GM18507 (cell line): ENCODE measurements at places on chromosomes 1 and 21.

- no peak for DNase-seq
Measured at GRCh38 chr1:160868141-160868540, 5.5 kb upstream of the CD244 start.

- DNase-seq: no peak
Measured at GRCh38 chr1:211559222-211560010, 19.5 kb downstream of the SLC30A1 start.

DNA sequence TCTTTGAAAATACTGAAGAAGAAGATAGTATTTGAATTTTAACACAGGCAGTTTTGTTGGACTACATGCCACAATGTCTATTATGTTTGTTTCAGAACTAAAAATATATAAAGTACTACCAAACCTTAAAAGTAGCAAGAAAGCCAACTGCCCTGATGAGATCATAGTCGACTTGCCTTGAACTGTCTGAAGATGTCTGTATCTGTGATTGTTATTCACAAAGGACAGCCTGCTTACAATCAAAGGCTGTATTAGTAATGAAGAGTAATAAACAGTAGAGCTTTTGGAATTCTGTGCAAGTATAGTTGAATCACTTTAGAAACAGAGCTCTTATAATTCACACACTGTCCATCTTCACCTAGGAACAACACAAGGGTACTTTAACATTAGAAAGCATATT lies 228.3 kb downstream of the NCAM2 start:
- no peak for DNase-seq

DNA sequence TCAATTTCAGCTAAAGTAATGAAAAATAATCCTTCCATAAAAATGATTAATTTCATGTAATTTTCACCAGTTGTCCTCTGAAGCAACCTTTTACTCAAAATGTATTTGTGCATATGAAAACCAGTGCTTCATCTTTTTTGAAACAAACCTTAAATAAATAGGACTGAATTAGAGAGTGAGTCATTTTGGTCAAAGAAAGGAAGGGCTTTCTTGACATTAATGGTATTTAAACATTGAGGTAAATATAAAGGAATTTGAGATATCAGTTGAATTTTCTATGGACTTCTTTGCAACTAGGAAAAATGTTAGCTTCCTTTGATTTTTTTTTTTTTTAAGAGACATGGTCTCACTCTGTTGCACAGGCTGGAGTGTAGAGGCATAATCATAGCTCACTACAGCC lies 38.7 kb downstream of the SNX7 start:
- DNase-seq: no peak

- DNase-seq: no peak
Measured at GRCh38 chr1:41045740-41046139, 24.2 kb upstream of the SLFNL1 start.

- no peak for DNase-seq
Measured at GRCh38 chr1:51622455-51622913, 5.6 kb downstream of the OSBPL9 start.

DNA sequence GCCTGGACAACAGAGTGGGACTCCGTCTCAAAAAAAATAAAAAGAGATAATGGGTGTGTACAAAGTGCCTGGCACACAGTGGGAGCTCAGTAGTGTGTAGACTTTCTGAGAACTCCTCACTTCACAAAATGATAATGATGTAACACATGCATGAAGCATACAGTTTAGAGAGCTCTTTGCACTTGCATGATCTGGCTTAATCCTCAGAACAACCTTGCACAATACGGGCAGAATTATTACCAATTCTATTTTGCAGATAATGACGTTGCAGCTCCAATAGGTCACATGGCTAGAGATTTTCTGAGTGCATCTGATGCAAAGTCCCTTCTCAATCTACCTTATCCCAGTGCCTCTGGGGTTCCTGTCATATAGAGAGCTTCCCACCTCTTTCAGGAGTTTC lies 71.4 kb downstream of the CD247 start:
- no peak for DNase-seq

DNA sequence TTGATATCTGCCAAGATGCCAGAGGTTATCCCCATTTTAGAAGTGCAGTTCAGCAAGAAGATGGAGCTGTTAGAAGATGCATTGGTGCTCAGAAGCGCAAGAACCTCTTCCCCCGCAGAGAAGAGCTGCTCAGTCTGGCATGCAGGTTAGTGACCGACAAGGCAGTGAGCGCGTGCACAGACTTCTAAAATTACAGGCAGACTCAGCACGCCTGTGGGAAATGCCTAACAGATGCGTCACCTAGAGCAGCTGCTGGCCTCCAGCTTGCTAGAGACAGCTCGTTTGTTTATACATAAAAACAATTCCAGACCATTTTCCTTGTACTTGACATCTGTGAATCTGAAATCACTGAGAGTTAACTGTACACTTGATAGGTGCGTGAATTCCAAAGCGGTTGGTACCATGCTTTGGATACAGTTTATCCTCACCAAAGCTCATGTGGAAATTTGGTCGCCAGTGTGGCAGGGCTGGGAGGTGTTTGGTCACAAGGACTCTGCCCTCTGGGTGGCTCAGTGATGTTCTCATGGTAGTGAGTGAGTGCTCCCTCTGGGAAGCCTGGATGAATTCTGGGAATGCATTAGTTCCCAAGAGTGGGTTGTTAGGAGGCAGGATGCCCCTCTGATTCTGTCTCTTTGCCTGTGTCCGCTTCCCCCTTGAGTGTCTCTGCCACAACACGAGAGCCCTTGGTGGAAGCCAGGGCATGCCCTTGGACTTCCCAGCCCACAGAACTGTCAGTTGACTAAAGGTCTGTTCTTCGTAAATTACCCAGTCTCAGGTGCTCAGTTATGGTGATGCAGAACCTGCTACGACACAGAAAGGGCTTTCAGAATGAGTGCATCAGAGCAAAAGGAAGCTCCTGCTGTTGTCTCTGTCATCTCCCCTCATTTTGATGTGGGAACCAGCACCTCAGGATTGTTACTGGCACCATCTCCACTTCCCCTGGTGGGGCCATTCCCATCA lies 24.4 kb downstream of the SNAP47 start:
- DNase-seq: no peak

DNA sequence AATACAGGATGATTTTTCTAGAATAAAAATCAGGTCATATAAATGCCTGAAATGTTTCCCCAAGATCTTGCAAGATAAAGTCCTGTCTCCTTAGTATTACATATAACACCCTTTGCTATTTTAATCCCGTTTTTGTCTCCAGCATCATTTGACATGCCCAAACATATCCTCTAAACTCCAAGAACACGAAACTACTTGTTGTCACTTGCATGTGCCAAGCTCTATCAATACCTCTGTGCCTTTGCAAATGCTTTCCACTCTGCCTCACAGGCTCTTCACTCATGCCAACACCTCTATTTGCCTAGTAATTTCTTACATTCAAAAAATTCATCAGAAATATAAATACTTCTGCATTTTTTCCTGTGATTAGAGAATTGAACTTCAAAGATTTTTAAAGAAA lies 37.9 kb downstream of the LRRIQ3 start:
- DNase-seq: no peak

DNA sequence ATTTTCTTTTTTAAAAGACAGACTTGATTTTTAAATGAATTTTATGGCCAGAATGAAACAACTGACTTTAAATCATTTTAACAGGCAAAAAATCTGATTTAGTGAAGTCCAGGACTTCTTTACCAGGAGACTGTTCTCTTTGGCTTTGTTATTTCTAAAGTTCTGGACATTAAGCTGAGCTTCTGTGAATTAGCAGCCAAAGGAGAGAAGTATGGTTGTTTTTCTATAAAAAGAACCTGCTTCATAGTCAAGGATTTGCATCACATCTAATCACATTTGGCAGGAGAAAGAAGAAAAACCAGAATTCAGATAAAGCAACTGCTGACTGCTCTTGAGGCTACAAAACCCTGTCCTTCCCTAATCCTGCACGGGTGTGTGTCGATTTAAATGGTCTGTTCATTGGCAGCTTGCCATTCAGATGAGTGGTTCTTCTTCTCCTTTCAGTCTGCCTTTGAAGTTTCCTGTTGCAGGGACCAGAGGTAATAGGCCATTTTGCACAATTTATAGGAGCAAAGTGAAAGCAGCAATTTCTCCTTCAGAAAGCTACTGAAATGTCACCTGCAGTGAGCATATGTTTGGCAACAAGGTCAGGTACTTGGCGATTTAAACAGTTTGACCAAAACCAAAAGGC lies 215.4 kb downstream of the OLFM3 start:
- no peak for DNase-seq

- no peak for DNase-seq
Measured at GRCh38 chr1:18001725-18002124, 105.9 kb upstream of the IGSF21 start.

- DNase-seq: peak; percentile 42
Measured at GRCh38 chr1:225962440-225962975, 21.5 kb upstream of the LEFTY2 start.

DNA sequence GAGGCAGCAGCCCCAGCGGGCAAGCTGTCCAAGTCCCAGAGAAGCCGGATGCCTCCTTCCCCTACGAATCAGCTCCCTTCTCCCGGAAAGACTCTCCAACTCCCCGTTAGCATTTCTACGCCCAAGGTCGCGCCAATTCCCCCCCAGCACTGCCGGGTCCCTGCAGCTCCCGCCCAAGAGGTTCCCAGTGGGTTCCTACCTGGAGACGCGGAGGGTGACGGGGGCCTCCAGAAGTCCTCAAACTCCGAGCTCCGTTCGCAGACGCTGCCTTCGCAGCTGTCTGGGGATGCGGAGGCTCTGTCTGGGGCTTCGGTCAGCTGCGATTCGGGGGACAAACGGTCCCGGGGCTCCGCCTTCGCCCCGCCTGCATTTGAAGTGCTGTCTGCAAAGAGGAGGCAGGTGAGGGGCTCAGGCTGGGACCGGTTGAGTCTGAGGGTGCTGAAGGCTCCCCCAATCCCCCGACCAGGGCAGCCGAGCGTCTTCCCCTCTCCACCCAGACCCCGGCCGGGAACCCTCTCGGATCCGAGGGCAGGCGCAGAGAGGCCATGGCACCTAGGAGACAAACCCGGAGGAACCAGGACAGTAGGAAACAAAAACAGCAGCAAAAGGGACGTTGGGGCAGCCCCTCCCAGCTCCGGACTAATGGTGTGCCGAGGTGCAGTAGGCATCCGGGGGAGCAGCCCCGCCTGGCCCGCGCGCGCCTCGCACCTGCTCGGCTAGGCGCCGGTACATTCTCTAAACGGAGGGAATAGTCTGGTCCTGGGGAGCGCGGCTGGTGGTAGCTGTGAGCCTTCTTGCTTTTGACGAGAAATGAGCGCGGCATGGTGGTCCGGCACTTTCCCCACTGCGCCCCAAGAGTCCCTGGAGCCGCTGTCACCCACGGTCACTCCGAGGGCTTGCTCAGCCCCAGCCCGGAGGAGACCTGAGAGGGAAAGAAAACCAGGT lies 3.8 kb downstream of the GFI1 start:
- no peak for DNase-seq

- DNase-seq: no peak
Measured at GRCh38 chr1:97078872-97079271, 357.3 kb downstream of the PTBP2 start.

DNA sequence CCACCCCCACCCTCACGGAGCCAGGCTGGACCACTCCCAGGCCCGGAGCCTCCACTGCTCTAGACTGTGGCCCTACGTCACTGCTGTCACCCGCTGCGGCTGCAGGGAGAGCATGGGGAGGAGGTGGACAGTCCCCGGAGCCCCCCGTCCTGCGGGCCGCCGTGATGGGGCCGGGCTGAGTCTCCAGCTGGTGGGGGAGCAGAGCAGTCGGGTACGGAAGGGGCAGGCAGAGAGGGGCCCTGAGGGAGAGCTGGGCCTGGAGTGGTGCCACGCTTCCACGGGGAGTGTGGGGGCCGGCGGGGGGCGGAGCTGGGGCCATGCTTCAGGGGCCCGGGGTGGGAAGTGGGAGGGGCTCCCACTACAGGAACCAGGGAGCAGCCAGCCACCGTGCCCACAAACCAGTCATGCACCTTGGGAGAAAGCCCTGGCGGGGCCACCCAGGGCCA lies 98.9 kb upstream of the KCNK1 start:
- DNase-seq: no peak

DNA sequence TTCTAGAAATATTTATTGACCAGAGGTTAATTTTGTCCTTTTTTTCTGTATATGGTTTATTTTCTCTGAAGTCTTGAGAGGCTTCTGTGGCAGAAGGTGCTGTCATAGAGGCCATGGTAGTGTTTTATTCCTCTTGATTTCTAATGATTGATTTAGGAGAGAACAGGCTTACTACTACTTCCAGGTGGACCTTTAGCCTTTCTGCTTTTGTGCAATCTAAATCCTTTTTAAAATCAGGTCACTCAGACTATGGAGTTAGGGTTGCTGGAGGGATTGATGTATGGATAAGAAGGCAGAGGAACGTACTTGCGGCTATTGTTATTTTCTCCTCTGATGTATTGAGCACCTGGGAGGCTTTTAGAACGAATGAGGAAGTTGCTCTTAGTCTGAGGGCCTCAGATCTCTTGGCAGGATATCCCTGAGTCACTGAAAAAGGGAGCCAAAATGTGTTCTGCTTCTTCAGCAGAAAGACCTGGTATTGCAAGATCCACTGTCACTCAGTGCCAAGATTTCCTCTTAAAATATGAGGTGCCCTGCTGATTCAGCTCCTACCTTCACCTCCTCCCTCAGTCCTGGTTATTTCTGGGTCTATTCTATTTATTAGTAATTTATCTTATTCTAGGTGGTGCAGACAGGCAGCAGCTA lies 277.4 kb downstream of the ZNF648 start:
- DNase-seq: no peak

GRCh38 chr1:206558794-206559671 lies 51.7 kb downstream of the RASSF5 start:
- no peak for DNase-seq

DNA sequence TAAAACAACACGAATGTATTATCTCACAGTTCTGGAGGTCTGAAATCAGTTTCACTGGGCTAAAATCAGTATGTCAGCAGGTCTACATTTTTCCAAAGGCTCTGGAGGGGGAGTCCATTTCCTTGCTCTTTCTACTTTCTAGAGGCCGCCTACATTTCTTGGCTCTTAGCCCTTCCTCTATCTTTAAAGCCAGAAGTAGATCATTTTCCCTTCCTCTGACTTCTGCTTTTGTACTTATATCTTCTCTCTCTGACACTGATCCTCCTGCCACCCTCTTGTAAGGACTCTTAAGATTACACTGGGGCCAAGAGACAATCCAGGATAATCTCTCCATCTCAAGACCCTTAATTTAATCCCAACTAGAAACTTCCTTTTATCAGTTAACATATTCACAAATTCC lies 41.4 kb downstream of the MSH4 start:
- DNase-seq: no peak

GRCh38 chr21:18603980-18604379 lies 200.4 kb upstream of the TMPRSS15 start:
- DNase-seq: no peak

DNA sequence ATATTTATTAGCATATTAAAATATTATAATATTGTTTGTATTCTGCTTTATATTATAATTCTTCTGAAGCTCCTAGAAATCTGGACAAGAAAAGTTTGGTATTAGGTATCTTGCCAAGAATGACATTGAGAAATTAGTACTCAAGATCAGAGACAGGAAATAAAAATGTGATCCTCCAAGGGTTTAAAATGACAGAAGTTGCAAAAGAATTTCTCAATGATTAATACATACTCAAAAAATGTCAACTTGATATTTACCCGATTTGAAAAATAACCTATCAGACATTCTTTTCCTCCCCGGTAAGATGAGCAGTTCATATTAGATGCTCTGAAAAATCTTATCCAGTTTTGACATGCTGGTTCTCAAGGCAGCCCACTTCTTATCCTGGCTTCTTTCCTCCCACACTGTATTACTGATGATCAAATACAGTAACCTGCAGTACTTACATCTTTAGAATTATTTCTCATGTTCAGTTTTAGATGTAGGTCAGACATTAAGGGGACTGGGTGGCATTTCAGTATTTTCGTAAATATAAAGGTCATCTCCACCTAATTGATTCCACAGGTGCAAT lies 55.3 kb downstream of the CACHD1 start:
- no peak for DNase-seq

GRCh38 chr1:62810420-62811274 lies 26.7 kb downstream of the ATG4C start:
- peak; percentile 25 for DNase-seq

GRCh38 chr1:2188336-2188735 lies 6.2 kb downstream of the FAAP20 start:
- no peak for DNase-seq
